MCF 10A (cell line): ENCODE measurements at places on chromosomes 5 and 9. TPM values are rescaled to one million over a fixed set of nuclear protein-coding genes. Genes with fewer than 3 reads are reported as not detected.
A peak's percentile ranks its signal among the peaks of the same experiment; 100 is the strongest.

DNA sequence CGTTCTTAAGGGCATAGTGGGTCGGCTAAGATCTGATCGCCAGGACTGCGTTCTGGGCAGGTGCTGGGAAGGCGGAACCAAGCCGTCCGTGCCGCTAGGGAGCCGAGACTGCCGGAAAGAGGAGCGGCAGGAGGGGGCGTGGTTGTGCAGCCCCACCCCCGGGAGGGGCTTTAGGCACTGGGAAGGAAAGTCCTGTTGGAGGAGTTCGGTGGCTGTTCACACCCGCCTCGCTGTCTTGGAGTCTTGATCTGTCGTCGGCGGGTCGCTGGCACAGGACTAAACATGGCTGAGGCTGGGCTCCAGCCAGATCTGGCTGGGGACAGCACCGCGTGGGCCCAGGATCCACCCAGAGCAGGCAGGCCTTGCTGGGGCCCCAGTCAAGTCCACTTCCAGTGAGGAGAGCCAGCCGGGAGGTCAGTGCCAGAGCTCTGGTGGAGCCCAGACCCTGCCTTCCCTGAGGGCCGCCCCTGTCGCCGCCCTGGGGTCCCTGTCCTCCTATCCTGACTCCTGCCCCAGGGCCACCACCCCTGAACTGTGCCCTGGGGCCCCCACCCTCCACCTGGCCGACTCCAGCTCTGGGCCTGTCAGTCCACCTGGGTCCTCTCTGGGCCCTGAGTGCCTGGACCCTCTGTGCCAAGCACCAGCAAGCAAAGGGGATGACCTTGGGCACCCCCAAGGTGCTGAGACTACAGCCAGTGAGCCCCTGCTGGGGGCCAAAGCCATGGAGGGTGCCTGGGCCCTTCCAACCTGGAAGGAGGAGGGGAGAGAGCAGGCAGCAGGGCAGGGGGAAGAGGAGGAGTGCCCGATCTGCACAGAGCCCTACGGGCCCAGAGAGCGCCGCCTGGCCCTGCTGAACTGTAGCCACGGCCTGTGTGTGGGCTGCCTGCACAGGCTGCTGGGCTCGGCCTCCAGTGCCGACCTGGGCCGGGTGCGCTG, 4.5 kb downstream of the RNF208 start:
- peak overlapping the region; percentile 60 for H3K27ac ChIP-seq
- no peaks in the 10 kb centered on the region for H3K27me3 ChIP-seq
- peak overlapping the region; percentile 70 for H3K4me3 ChIP-seq
- peaks cover 5% of the 10 kb centered on the region for H3K4me1 ChIP-seq

The PCDHB14 gene
- 4.7 and 6.2 TPM in 2 replicates for total RNA-seq

GRCh38 chr5:104541141-104541785, 978.7 kb upstream of the NUDT12 start:
- no peak overlapping the region for H3K27ac ChIP-seq
- no peaks in the 10 kb centered on the region for H3K27me3 ChIP-seq
- no peak for DNase-seq
- H3K4me1 ChIP-seq, result no peaks in the 10 kb centered on the region
- no peak overlapping the region for H3K4me3 ChIP-seq
- no peaks in the 10 kb centered on the region for H3K36me3 ChIP-seq

GRCh38 chr9:4489562-4489918, 728 bp upstream of the SLC1A1 start:
- peak overlapping the region; percentile 73 for H3K4me3 ChIP-seq
- no peak overlapping the region for H3K27ac ChIP-seq
- no peaks in the 10 kb centered on the region for H3K36me3 ChIP-seq
- H3K27me3 ChIP-seq, result no peaks in the 10 kb centered on the region
- H3K4me1 ChIP-seq, result no peaks in the 10 kb centered on the region

GRCh38 chr9:123749580-123750202, 180.2 kb downstream of the DENND1A start:
- no peaks in the 10 kb centered on the region for H3K27me3 ChIP-seq
- H3K4me3 ChIP-seq, result no peak overlapping the region
- peaks cover 14% of the 10 kb centered on the region for H3K4me1 ChIP-seq
- peak; percentile 8 for DNase-seq
- H3K36me3 ChIP-seq, result peaks cover 8% of the 10 kb centered on the region

DNA sequence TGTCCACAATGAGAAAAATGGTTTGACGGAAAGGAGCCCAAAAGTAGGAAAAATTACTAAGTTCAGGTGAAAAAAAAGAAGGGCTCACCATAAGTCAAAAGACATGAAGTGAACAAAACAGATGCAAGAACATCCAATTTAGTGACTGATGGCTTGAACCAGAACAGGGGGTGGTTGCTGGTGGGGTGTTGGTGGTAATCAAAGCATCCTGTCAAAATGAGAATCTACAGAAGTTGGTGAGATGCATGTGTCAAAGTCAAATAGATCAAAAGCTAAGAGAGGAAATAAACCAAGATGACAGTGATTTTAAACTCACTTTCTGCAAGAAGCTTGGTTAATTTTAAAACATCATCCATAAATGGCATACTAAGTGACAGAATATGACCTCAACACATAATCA, 117.4 kb downstream of the MLLT3 start:
- H3K36me3 ChIP-seq, result no peaks in the 10 kb centered on the region
- H3K27me3 ChIP-seq, result peaks cover 27% of the 10 kb centered on the region
- H3K27ac ChIP-seq, result no peak overlapping the region
- no peak overlapping the region for H3K4me3 ChIP-seq
- DNase-seq, result no peak
- no peaks in the 10 kb centered on the region for H3K4me1 ChIP-seq

DNA sequence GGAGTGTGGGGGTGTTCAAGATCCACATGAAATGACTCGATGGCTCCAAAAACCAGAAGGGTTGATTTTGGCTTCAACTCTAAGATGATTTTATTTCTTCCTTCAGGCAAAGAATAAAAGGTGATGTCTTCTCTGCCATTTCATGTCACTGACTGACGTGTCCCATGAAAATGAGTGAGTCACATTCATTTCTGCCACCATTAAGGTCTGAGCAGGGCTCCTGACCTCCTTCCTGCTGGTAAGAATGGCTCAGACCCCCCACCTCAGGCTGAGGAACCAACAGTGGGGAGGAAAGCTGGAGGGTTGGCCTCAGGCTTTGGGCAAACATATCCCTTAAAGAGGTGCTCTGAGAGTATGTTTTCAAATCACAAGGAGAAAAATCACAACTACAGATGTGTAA, 53.9 kb upstream of the ZNF354A start:
- no peaks in the 10 kb centered on the region for H3K27me3 ChIP-seq
- no peak for DNase-seq
- H3K27ac ChIP-seq, result no peak overlapping the region
- no peak overlapping the region for H3K4me3 ChIP-seq

DNA sequence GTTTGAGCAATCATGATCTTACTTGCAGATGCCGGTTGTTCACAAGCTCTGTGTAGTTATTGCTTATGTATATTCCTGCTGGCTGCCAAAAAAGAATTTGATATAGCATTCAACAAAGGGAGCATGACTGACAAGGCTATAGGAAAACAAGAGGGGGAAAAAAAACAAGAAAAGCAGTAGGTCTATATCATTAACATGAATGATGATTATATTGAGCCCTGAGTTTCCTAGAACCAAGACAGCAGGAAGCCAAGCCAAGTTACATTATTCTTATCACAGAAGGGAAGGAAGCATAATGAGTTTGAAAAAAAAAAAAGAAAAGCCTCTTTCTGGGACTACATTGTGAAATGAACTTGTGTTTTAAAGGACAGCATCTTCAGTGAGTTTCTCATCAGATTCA, 41.0 kb downstream of the TSTD2 start:
- H3K27me3 ChIP-seq, result no peaks in the 10 kb centered on the region
- no peak overlapping the region for H3K27ac ChIP-seq
- peaks cover 5% of the 10 kb centered on the region for H3K4me1 ChIP-seq
- DNase-seq, result no peak
- no peaks in the 10 kb centered on the region for H3K36me3 ChIP-seq

The ECSCR gene
- total RNA-seq, result not detected in 2 replicates

GRCh38 chr5:39017504-39017903, 56.7 kb downstream of the RICTOR start:
- no peak for DNase-seq
- H3K27ac ChIP-seq, result no peak overlapping the region
- no peaks in the 10 kb centered on the region for H3K27me3 ChIP-seq
- H3K4me3 ChIP-seq, result no peak overlapping the region

- peaks cover 59% of the 10 kb centered on the region for H3K36me3 ChIP-seq
- no peaks in the 10 kb centered on the region for H3K4me1 ChIP-seq
- DNase-seq, result peak; percentile 45
Observed at GRCh38 chr9:2120926-2121689, 106.0 kb downstream of the SMARCA2 start.

The CCL28 gene
- total RNA-seq, result 1.6 and 2.2 TPM in 2 replicates

The PCDHGA3 gene
- 0.07 and 0.25 TPM in 2 replicates for total RNA-seq

- H3K36me3 ChIP-seq, result no peaks in the 10 kb centered on the region
- H3K27ac ChIP-seq, result no peak within 1 kb of the TSS
- peak within 1 kb of the TSS; percentile 80 for H3K4me3 ChIP-seq
- H3K4me1 ChIP-seq, result peaks cover 30% of the 10 kb centered on the region
- peaks cover 48% of the 10 kb centered on the region for H3K27me3 ChIP-seq
- DNase-seq, result peak; percentile 45
Observed at GRCh38 chr5:141878186-141878710, at the start of gene PCDH1. PCDH1 (minus strand) TSS chr5:141878410; CDS start chr5:141878262, 148 bp downstream.

GRCh38 chr5:1757511-1757910, 42.1 kb downstream of the MRPL36 start:
- H3K27ac ChIP-seq, result no peak overlapping the region
- no peak overlapping the region for H3K4me3 ChIP-seq
- no peak for DNase-seq
- no peaks in the 10 kb centered on the region for H3K36me3 ChIP-seq
- H3K27me3 ChIP-seq, result peaks cover 25% of the 10 kb centered on the region

GRCh38 chr5:114789773-114790402, 379.8 kb downstream of the TRIM36 start:
- H3K4me1 ChIP-seq, result no peaks in the 10 kb centered on the region
- no peaks in the 10 kb centered on the region for H3K36me3 ChIP-seq
- H3K27ac ChIP-seq, result no peak overlapping the region
- H3K27me3 ChIP-seq, result peaks cover 49% of the 10 kb centered on the region
- H3K4me3 ChIP-seq, result no peak overlapping the region

DNA sequence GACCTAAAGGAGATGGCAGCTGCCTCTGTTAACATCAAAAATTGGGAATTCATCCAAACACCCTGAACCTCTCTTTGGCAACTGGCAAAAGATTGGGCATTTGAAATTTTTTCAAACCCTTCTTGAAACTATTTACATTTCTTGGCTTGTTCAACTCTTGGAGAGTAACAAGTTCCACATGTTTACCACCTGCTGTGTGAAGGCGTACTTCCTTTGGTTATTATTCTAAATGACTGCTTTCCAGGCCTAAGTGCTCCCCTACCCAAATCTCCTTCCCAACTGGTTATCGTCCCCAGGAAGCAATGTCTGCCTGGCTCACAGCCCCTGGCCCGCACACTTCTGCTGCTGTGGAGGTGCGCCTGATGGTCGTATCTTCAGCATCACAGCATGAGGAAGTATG, 422.7 kb downstream of the DMAC1 start:
- no peaks in the 10 kb centered on the region for H3K36me3 ChIP-seq
- no peak overlapping the region for H3K4me3 ChIP-seq
- no peak for DNase-seq
- no peaks in the 10 kb centered on the region for H3K4me1 ChIP-seq
- no peak overlapping the region for H3K27ac ChIP-seq

The PLPP7 gene
- not detected in 2 replicates for total RNA-seq

- H3K27ac ChIP-seq, result no peak overlapping the region
- peaks cover 20% of the 10 kb centered on the region for H3K36me3 ChIP-seq
- peaks cover 16% of the 10 kb centered on the region for H3K4me1 ChIP-seq
- no peak overlapping the region for H3K4me3 ChIP-seq
- H3K27me3 ChIP-seq, result no peaks in the 10 kb centered on the region
- DNase-seq, result no peak
Observed at GRCh38 chr9:71928376-71928775, 16.9 kb downstream of the C9orf85 start.
